Activated B cell treated with CpG ODN at 0.5 μM for 24 hours (primary cell): ENCODE measurements at places on chromosomes 5 and 9.

DNA sequence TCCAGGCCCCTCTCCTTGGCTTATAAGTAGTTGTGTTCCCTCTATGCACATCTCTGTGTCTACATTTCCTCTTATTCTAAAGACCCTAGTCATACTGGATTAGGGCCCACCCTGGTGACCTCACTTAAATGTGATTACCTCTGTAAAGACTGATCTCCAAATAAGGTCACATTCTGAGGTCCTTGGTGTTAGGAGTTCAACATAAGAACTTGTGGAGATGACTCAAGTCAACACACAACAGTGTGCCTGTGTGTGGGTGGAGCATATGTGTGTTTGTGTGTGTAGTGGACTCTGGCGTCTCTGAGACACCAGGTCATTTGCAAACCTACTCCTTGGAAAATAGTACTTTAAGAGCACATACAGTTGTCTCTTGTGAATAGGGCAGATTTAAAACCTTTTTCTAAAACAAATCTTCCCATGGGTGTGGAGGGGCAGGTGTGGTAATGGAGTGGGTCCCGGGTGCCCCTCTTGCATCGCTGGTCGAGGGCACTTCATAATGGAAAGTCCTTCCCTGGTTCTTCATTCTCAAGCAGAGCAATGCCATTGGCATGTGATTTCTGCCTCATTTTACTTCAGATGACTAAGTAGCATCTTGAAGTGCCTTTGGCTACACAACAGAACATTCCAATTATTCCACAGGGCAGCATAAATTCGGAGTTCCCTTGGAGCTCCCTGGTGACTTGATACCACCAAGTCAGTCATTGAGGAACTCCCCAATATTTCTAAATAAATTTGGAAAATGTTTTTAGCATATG lies 84.4 kb downstream of the C9orf152 start:
- no peak for DNase-seq

DNA sequence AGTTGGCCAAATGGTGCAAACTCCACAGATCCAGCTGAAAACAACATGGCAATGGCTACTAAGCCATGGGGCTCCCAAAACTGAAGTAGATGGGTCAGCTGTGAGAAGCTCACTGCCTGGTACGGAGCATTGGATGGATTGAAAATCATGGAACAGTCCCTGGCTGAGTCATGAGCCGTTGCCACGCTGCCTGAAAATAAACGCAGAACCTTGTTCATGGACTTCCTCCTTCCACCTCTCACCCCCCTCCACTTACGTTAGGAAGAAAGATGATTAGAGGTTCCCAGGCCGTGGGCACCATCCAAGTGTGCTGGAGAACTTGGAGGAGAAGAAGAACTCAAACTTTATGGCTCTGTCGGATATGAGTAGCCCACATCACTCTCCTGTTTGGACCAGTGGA lies 6.8 kb upstream of the DIPK1B start:
- DNase-seq: no peak

DNA sequence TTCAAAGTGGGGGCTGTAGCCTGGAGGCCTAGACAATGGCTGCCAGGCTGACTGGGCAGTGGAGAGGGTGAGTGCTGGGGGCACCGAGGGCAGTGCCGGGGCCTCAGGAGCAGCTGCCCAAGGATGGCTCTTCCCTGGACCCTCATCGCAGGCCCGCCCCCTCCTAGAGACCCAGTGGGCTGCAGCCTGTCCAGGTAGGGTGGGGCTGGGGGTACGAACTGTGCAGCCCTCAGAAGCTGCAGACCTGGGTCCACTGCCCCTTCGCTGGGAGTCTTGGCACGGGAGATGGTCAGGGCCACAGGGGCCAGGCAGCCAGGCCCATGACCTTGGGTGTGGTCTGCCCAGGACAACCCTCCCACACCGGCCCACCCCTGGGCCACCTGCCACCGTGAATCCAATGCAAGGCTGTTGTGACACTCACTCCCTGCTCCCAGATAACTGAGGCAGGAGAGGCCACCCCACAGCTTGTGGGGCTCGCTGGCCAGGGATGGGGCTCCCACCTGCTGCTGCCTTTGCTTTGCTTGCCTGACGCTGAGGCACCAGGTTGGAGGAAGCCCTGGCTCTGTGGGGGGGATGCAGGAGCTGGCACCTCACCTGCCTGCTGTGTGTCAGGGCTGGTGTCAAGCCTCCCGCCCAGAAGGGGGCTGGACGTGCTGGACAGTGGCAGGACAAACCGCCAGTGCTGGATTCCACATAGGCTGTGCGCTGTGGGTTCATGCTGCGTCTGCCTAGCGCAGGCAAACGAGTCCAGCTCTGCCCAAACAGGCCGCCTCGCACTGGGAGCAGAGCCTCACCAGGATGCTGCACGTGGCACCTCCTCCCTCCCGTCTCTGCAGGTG lies 23.1 kb upstream of the SLC9A3 start:
- no peak for DNase-seq

DNA sequence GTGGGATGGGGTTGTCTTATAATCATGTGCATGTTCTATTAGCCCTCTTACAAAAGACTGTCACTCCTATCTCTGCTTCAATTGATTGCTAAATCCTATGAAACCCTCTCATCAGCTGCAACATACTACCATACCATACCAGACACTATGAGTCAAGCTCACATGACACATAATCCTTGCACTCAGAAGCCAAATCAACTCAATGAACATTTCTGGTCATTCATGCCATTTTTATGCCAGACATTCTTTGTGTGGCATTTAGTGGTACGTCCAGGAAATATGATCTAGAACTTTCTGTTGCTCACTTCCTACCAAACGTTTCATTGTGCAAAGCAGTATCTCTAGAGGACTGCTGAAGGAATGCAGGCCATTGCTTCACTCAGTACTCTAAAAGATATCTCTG lies 159.2 kb upstream of the GNA14 start:
- no peak for DNase-seq

GRCh38 chr5:139906661-139907060 lies 111.1 kb downstream of the PSD2 start:
- DNase-seq: no peak

- no peak for DNase-seq
Measured at GRCh38 chr9:121262953-121263352, 5.0 kb upstream of the GSN start.

DNA sequence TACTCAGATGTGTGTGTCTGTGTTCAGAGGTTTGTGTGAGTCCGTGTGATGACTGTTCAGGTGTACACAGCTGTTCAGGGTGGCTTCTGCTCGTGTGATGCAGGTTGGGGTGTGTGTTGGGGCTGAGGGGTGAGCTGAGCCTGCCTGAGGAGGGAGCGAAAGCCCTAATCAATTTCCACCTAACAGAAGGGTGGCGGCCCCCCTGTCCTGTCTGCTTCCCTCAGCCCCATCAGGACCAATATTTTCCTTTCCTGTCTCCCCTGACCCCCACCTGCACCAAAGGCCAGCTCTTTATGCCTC lies 30.2 kb downstream of the LHX2 start:
- DNase-seq: no peak

GRCh38 chr9:108463932-108464606 lies 391.7 kb downstream of the ACTL7B start:
- DNase-seq: no peak
